ENCODE measurements at places on chromosomes 4 and X. TPM values are rescaled to one million over a fixed set of nuclear protein-coding genes. Genes with fewer than 3 reads are reported as not detected.

Gene LDB2
- 58.1 TPM for total RNA-seq

Gene USP17L26
- not detected for total RNA-seq

Gene ZNF185
- 15.8 TPM for total RNA-seq

Gene FHDC1
- 11.7 TPM for total RNA-seq

Gene IBSP
- total RNA-seq = 0.37 TPM

Gene NPFFR2
- total RNA-seq = not detected

Gene PQBP1
- 33.2 TPM for total RNA-seq

Gene CTSO
- 58.3 TPM for total RNA-seq

Gene PABPC4L
- 10.0 TPM for total RNA-seq

Gene CNOT6L
- total RNA-seq = 45.4 TPM

Gene FGB
- 1.8 TPM for total RNA-seq

DNA sequence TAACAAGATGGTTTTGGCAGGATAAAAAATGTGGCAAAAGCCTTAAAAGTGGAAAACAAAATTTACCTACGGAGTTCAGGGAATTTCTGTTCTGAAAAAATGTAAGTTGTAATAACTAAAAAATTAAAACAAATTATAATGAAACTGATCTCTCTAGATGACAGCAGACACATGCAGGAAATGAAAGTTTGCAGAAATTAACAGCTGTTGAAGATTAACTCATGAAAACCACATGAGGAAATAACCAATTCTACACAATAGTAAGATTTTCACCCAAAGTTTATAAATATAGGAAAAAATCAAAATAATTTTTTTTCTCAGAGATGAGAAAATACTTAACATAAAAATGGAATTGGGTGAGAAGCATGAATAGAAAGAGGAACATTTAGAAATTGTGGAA lies 47.5 kb upstream of the UGT2B15 start:
- H3K36me3 ChIP-seq = no peaks in the 10 kb centered on the region
- no peaks in the 10 kb centered on the region for H3K4me1 ChIP-seq
- DNase-seq = no peak
- no peak overlapping the region for H3K27ac ChIP-seq

GRCh38 chr4:21856301-21856700 lies 92.3 kb downstream of the KCNIP4 start:
- H3K27me3 ChIP-seq = no peaks in the 10 kb centered on the region
- no peaks in the 10 kb centered on the region for H3K4me1 ChIP-seq
- no peak overlapping the region for H3K4me3 ChIP-seq
- no peak overlapping the region for H3K27ac ChIP-seq
- H3K36me3 ChIP-seq = no peaks in the 10 kb centered on the region

GRCh38 chr4:76035799-76036380 lies at the start of gene CXCL11:
Gene CXCL11, minus strand, starts transcription at chr4:76036070. Its CDS starts 83 bp downstream, at chr4:76035987.
- no peak for DNase-seq
- no peak within 1 kb of the TSS for H3K27ac ChIP-seq
- H3K4me3 ChIP-seq = no peak within 1 kb of the TSS
- H3K4me1 ChIP-seq = no peaks in the 10 kb centered on the region
- H3K27me3 ChIP-seq = no peaks in the 10 kb centered on the region

GRCh38 chr4:55466001-55466400 lies 70.2 kb downstream of the TMEM165 start:
- no peak for DNase-seq
- no peak overlapping the region for H3K27ac ChIP-seq
- H3K36me3 ChIP-seq = peaks cover 11% of the 10 kb centered on the region

- H3K27me3 ChIP-seq = no peaks in the 10 kb centered on the region
- no peak for DNase-seq
Measured at GRCh38 chrX:150934453-150934852, 36.0 kb upstream of the CD99L2 start.

DNA sequence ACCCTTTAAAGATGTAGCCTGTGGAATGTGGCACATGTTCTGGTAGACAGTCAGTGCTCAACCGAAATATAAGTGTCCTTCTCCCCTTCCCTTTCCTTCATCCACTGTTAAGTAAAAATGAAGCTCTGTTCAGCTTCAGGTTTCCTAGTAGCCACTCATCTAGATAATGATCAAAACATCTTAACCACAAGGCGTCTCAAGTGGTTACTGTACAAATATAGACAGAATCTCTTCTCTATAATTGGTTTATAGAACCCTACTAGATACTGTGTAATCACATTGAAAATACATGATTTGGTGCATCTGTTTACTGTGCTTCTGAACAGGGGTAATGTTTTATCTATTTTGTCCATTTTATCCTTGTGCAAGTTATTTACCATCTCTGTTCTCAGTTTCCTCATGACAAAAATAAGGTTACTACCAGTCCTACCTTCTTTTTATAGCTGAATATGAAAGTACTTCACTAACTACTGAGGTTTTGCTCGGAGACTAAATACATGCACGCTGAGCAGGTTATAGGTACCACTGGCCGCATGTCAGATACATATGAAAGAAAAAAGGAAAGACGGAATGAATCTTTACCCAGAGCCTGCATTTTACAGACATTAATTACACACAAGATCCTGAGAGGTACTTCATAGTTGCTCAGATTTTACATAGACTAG lies 20.3 kb upstream of the SLC25A4 start:
- no peak for DNase-seq
- no peak overlapping the region for H3K27ac ChIP-seq
- no peaks in the 10 kb centered on the region for H3K36me3 ChIP-seq
- H3K4me1 ChIP-seq = peaks cover 12% of the 10 kb centered on the region

- H3K4me3 ChIP-seq = no peak overlapping the region
- H3K27ac ChIP-seq = no peak overlapping the region
- H3K4me1 ChIP-seq = peaks cover 1% of the 10 kb centered on the region
- H3K27me3 ChIP-seq = no peaks in the 10 kb centered on the region
- H3K36me3 ChIP-seq = no peaks in the 10 kb centered on the region
- no peak for DNase-seq
Measured at GRCh38 chr4:188002323-188002722, 6.8 kb downstream of the ZFP42 start.

- peaks cover 6% of the 10 kb centered on the region for H3K4me1 ChIP-seq
- no peaks in the 10 kb centered on the region for H3K27me3 ChIP-seq
- DNase-seq = peak; percentile 13
- no peak overlapping the region for H3K27ac ChIP-seq
- H3K36me3 ChIP-seq = peaks cover 23% of the 10 kb centered on the region
Measured at GRCh38 chr4:170088716-170089115, 1.0 kb downstream of the AADAT start.

DNA sequence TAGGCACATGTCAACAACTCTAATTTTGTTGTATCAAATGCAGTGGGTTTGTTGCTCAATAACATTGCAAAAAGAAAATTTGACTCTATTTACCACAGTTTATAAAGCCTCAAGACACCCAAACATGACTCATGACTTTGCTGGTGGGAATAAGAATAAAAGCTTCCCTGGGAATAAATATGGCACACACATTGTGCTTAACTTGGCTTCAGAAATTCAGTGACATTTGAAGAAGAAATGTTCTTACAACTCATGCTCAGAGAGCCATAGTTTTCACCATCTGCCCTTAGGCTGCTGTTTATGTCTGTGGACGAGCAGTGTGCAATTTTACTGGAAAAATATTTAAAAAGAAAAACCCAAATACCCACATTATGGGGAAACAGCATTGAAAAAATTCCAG lies 60.9 kb downstream of the SPATA18 start:
- H3K36me3 ChIP-seq = no peaks in the 10 kb centered on the region
- H3K27ac ChIP-seq = no peak overlapping the region
- no peak for DNase-seq
- no peaks in the 10 kb centered on the region for H3K4me1 ChIP-seq

GRCh38 chr4:125191232-125191631 lies 123.5 kb upstream of the FAT4 start:
- DNase-seq = no peak
- H3K4me3 ChIP-seq = no peak overlapping the region
- H3K36me3 ChIP-seq = no peaks in the 10 kb centered on the region
- H3K27me3 ChIP-seq = no peaks in the 10 kb centered on the region
- H3K4me1 ChIP-seq = no peaks in the 10 kb centered on the region

- H3K27me3 ChIP-seq = no peaks in the 10 kb centered on the region
- H3K4me1 ChIP-seq = no peaks in the 10 kb centered on the region
- no peak for DNase-seq
Measured at GRCh38 chr4:152687974-152688599, 8.3 kb upstream of the TMEM154 start.

- H3K4me1 ChIP-seq = peaks cover 4% of the 10 kb centered on the region
- H3K36me3 ChIP-seq = no peaks in the 10 kb centered on the region
- no peak overlapping the region for H3K27ac ChIP-seq
- H3K4me3 ChIP-seq = no peak overlapping the region
Measured at GRCh38 chr4:25089051-25089763, 58.5 kb upstream of the LGI2 start.

DNA sequence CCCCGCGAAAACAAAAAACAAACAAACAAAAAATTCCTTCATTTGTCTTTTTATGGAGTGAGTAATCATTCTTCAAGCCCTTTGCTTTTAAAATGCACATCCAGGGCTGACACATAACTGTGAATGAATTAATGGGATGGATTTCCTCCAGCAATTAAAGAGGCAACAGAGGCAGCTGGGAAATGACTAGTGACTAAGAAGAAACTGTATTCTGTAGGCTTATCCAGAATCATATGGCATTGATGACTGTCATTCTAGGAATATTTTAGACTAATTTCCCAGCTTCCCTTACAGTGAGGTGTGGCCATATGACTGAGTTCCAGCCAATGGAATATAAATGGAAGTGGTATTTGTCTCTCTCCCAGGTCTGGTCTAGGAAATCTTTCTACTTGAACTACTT lies 46.8 kb upstream of the PDE5A start:
- H3K27ac ChIP-seq = no peak overlapping the region
- H3K36me3 ChIP-seq = no peaks in the 10 kb centered on the region
- no peak overlapping the region for H3K4me3 ChIP-seq
- H3K4me1 ChIP-seq = peaks cover 9% of the 10 kb centered on the region

GRCh38 chrX:38882894-38883626 lies 81.8 kb downstream of the MID1IP1 start:
- peaks cover 14% of the 10 kb centered on the region for H3K27me3 ChIP-seq
- H3K4me3 ChIP-seq = no peak overlapping the region
- no peaks in the 10 kb centered on the region for H3K36me3 ChIP-seq
- H3K27ac ChIP-seq = no peak overlapping the region

GRCh38 chrX:13759152-13759718 lies 24.7 kb downstream of the OFD1 start:
- DNase-seq = no peak
- peaks cover 12% of the 10 kb centered on the region for H3K27me3 ChIP-seq
- H3K4me1 ChIP-seq = peaks cover 10% of the 10 kb centered on the region
- H3K27ac ChIP-seq = no peak overlapping the region
- H3K4me3 ChIP-seq = no peak overlapping the region

DNA sequence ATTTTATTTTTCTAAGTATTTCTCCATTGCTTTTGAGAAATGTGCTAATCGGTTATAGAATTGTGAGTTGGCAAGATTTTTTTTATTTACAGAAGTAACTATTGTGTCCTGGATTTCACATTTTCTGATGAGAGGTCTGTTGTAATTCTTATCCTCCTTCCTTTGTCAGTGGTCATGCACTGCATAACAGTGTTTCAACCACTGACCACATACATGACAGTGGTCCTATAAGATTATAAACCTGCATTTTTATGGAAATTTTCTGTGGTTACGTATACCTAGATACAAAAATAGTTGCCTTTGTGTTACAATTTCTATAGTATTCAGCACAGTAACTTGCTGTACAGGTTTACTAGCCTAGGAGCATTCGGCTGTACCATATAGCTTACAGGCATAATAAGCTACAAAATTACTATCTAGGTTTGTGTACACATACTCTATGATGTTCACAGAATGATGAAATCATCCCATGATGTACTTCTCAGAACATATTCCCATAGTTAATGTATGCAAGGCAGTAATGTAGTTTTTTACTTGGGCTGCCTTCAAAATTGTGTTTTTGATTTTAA lies 47.8 kb downstream of the APELA start:
- H3K27ac ChIP-seq = no peak overlapping the region
- no peak for DNase-seq
- H3K4me3 ChIP-seq = no peak overlapping the region
- H3K4me1 ChIP-seq = no peaks in the 10 kb centered on the region
- H3K27me3 ChIP-seq = no peaks in the 10 kb centered on the region

DNA sequence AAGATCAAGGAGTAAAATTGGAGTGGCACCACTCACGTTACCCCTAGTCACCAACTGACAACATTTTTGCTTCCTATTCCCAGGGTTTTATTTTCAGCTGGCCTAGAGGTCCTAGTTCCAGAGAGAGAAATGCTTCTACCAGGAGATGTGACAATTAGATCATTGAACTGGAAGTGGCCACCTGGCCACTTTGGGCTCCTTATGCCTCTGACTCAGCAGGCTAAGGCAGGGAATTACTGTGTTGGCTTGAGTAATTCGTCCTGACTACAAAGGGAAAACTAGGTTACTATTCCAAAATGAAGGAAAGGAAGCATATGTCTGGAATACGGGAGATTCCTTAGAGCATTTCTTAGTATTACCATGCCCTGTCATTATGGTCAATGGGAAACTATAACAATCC lies 831.6 kb upstream of the NDST4 start:
- H3K4me3 ChIP-seq = no peak overlapping the region
- H3K27ac ChIP-seq = no peak overlapping the region
- H3K4me1 ChIP-seq = no peaks in the 10 kb centered on the region
- H3K36me3 ChIP-seq = no peaks in the 10 kb centered on the region
- no peak for DNase-seq
- H3K27me3 ChIP-seq = no peaks in the 10 kb centered on the region

DNA sequence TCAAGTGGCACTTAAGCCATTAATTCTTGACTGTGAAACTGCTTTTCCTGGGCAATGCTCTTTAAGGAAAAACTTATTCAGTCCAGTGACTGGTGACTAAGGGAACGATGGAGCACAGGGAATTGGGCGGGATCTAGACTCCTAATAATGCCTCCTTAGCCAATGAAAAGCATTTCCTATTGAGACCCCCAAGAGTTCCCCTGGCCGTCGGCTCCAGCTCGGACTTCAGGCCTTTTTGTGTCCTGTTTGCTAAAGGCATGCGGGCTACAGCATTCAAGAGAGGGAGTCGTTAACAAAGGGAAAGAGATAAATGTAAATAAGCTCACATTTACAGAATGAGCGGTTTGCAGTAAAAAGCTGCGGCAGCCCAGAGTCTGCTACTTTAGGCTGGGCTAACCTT lies at the start of gene LPAR4:
LPAR4 (plus strand) TSS at position 232 of the 400 bp plus-strand sequence. CDS start 7,150 bp downstream, outside the sequence.
- peak; percentile 81 for DNase-seq
- H3K4me3 ChIP-seq = no peak within 1 kb of the TSS
- H3K4me1 ChIP-seq = no peaks in the 10 kb centered on the region
- H3K27me3 ChIP-seq = no peaks in the 10 kb centered on the region

GRCh38 chr4:88753658-88754571 lies 56.3 kb upstream of the NAP1L5 start:
- no peak overlapping the region for H3K4me3 ChIP-seq
- H3K27ac ChIP-seq = peak overlapping the region; percentile 9

DNA sequence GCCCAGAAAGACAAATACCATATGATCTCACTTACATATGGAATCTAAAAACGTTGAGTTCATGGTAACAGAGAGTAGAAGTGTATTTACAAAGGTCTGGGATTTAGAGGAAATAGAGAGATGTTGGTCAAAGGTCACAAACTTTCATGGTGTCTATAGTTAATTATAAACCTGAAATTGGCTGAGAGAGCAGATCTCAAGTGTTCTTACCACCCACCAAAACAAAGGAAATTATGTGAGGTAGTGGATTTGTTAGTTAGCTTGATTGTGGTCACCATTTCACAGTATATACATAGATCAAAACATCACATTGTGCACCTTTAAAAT lies 186.8 kb downstream of the NWD2 start:
- no peaks in the 10 kb centered on the region for H3K36me3 ChIP-seq
- no peak overlapping the region for H3K4me3 ChIP-seq
- DNase-seq = no peak

GRCh38 chr4:151099976-151100417 lies 569 bp downstream of the RPS3A start:
- DNase-seq = peak; percentile 59
- peak overlapping the region; percentile 61 for H3K4me3 ChIP-seq
- H3K36me3 ChIP-seq = peaks cover 10% of the 10 kb centered on the region
- no peaks in the 10 kb centered on the region for H3K27me3 ChIP-seq
